ENCODE measurements at places on chromosomes 5 and 9.
A peak's percentile ranks its signal among the peaks of the same experiment; 100 is the strongest.

GRCh38 chr5:61279725-61280124 lies 52.3 kb upstream of the ZSWIM6 start:
- DNase-seq: no peak

GRCh38 chr9:20649381-20649780 lies 27.1 kb upstream of the MLLT3 start:
- DNase-seq: no peak

- no peak for DNase-seq
Observed at GRCh38 chr9:78582821-78583220, 285.9 kb downstream of the PSAT1 start.

GRCh38 chr5:148471379-148471778 lies 87.6 kb downstream of the FBXO38 start:
- no peak for DNase-seq

- no peak for DNase-seq
Observed at GRCh38 chr5:161378701-161379100, 167.8 kb downstream of the GABRB2 start.

DNA sequence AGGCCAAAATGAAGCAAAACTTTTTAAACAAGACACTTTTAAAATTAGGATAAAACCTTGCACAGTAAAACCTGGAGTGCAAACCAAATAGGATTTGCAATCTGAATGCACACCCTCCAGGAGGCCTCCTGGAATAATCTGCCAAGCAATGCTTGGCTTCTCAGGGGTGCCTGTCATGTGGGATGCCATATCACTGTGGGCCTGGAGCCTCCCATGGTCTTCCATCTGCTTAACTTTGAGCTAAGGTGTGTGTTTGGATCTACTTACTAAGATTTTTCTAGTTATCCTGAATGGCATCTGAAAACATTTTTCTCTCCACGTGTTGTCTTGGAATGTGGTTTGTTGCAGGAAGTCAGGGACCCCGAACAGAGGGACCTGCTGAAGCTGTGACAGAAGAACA lies 52.1 kb downstream of the RGS7BP start:
- no peak for DNase-seq

DNA sequence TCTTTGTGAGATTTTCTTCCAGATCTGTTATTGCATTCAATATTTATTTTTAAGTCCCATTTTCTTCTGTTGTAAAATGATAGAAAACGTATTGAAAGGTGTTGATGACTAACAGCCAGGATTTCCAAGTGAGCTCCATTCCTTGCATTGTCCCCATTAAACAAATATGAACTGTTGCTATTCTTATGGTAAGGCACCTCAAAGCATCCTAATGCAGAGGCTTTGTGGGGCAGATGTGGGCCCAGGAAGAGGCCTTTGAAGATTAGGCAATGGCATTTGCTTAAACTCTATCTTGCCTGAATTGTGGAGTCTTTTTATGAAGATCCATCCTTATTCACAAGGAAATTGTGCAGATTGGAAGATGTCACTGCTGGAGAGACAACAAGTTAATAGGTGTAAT lies 38.9 kb downstream of the NTRK2 start:
- no peak for DNase-seq

DNA sequence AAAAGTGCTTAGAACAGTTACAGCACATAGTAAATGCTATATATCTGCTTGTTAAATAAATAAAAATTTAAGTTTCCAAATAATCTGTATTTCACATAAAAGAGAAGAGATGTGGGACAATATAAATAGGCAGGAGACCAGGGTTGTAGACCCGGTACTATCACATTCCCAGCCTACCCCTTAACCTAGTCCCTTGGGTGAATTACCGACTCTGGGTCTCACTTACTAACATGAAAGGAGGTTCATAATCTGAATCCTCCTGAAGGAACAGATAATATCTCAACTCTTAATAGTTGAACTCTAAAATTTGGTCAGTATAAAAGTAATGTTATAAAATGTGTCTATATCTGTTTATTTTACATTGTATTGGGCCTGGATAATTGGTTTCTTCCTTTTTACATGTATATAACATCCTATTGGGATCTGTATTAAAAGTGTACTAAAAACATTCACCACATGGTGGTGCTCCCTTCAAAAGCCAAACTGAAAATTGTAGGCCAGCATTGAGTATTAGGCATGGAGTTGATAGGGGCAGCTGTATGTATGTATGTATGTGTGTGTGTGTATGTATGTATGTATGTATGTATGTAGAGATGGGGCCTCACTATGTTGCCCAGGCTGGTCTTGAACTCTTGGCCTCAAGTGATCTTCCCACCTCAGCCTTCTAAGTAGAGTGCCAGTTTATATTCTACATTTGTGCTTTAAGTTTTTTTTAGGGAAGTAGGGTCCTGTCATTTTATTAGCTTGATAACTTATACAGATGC lies 64.2 kb upstream of the ABL1 start:
- no peak for DNase-seq

DNA sequence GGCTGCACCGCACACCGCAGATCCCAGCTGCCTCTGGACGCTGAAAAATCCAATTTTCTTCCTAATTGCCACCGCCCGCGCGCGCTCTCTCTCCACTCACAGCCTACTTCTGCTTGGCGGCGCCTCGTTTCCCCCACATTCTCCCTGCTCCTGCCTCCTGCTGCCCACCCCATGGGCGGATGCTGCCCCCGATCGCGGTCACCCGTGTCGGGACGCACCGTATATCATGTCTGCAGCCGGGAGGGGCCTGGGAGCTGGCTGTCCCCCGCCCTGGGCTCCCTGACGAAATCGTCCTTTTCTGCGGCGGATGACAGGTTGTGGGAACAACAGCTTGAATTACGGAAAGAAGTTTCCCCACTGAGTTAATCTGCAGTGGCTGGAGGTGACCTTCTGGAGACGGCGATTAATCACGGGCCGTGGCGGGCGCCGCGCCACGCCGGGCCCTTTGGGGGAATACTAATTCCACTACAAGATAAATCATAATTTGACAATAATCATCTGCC lies 36.3 kb upstream of the PSD2 start:
- DNase-seq: no peak

DNA sequence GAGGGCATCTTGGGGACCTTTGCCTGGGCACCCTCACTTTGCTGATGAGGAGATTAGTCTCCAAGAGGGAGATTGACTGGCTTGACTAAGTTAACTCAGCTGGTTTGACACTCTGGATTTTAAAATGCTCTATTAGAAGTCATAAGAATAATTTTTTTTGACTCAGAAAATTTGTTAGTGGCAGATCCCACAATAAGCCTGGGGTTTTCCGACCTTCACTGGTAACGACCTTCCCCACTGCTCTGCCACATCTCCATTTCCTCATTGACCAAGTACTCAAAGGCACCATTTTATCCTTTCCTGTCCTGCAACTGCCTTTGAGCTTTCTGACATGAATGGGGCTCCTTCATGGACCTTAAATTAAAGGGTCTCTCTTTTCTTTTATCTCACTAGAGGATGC lies 67.0 kb downstream of the ARHGEF28 start:
- no peak for DNase-seq

GRCh38 chr5:174292348-174292747 lies 246.8 kb downstream of the NSG2 start:
- no peak for DNase-seq

DNA sequence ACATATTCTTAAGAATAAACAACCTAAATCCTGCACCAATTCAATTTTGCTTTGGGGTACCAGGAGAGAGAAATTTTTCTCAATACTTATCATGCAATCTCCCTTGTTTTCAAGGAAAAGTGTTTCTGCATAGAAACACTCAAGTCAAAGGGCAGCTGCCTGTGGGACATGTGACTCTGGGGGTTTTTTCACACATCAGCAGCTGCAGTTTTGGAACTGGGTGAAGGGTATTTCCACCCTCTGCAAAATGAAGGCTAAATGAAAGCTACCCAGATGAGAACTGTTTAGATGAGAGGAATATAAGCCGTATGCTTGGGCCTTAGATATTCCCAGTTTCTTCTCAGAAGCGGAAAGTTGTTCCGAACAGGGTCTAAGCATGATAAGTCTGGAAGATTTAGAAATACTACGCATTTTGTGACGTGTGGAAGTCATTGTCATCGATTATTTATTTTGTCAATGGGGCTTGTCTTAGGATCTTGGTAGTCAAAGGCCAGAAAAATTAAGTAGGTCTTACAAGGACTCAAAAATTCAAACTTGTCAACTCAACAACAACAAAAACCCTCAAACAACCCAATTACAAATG lies 64.3 kb upstream of the BOD1 start:
- DNase-seq: no peak

- no peak for DNase-seq
Observed at GRCh38 chr5:177304392-177305119, 957 bp downstream of the PRELID1 start.

- DNase-seq: no peak
Observed at GRCh38 chr5:56402266-56403220, 169.4 kb upstream of the ANKRD55 start.

DNA sequence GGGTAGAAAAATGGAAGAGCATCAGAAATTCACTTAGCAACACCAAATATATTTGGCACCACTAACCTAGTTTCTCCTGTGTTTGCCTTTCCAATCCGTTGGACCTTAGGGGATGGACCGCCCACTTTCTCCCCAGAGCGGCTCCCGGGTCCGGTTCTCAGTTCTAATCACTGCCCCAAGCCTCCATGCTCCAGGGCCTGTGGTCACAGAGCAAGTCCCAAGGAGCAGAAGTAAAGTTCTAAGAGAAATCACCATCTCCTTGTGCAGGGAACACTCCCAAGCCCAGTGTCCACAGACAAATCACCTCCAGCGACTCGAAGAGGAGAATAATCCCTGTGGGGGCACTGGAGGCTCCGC lies 728 bp upstream of the SLC1A1 start:
- DNase-seq: no peak

DNA sequence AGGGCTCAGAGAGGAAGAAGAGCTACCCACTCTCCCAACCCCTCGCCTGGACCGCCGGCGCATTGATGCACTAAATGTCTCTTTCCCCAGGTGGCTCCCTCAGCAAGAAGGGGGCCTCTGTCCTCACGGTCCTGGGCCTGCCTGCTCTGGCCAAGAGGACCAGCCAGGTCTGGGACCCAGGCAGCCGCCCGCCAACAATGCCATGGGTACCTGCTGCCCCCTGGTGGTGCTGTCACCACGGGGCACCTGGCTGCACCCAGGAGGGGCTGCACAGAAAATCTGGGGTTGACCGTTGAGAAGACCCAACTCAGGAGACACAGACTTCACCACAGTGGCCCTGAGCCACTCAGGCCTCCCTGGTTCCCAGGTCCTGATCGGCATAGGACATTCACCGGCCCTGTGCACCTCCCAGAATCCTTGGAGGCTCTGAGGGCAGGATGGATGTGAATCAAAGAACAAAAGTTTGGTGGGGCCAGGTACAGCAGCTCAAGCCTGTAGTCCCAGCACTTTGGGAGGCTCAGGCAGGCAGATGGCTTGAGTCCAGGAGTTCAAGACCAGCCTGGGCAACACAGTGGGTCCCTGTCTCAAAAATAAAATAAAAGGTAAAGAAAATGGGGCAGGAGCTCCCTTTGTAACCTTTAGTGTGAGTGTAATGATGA lies 2.4 kb upstream of the VAV2 start:
- DNase-seq: peak; percentile 62

- DNase-seq: no peak
Observed at GRCh38 chr9:18238254-18238653, 235.7 kb upstream of the ADAMTSL1 start.

GRCh38 chr9:113341712-113342410 lies 1.8 kb upstream of the WDR31 start:
- no peak for DNase-seq

- DNase-seq: no peak
Observed at GRCh38 chr5:2904399-2904798, 152.9 kb upstream of the IRX2 start.

GRCh38 chr5:123659495-123659894 lies 147.5 kb downstream of the CSNK1G3 start:
- no peak for DNase-seq

GRCh38 chr9:102975251-102975650 lies 19.9 kb upstream of the CYLC2 start:
- DNase-seq: no peak

DNA sequence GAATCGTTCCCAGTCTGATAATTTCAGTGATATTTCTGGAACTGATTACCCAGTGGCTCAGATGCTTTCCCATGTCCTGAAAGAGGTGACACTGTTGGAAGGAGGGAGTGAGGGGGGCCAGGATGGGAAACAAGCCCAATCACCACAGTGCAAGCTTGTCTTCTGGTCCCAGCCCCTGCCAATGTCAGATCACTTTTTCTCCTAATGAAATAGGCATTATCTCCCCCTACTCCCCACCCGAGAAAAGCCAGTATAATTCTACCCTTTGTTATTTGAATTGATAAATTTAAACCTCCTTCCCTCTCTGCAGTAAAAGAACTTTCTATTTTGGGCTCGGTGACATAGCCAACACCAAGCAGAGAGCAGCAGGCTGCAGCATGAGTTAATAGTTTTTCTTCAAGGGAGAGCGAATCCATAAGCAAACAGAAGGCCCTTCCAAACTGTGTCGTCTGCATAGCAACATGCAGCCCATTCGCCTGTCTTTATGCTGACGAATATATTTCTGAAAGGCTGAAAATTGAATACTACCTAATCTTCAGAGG lies 14.6 kb upstream of the PPP2CA start:
- DNase-seq: no peak

GRCh38 chr5:64971513-64971912 lies 202.8 kb downstream of the CWC27 start:
- no peak for DNase-seq

DNA sequence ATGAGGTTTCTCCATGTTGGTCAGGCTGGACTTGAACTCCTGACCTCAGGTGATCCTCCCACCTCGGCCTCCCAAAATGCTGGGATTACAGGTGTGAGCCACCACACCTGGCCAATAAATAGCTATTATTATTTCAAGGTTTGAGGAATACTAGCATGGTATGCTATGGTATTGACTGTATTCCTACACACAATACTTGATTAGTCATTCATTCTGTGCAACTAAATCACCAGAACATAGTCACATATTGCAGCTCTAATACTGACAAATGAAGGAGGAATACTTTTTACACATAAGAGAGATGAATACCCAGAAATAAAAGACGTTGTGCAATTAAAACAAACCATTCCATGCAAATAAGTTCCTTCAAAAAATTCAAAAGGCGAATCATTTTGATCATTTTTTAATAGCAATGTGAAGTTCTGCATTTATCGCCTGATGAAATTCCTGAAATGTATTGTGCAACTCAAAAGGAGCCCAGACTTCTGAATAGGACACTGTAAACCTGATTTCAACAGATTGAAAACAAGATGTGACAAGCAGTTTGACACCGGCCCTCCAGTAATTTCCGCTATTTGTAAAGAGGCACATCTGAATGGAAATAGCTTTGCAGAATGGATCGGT lies 687.4 kb upstream of the SEMA6A start:
- DNase-seq: no peak

DNA sequence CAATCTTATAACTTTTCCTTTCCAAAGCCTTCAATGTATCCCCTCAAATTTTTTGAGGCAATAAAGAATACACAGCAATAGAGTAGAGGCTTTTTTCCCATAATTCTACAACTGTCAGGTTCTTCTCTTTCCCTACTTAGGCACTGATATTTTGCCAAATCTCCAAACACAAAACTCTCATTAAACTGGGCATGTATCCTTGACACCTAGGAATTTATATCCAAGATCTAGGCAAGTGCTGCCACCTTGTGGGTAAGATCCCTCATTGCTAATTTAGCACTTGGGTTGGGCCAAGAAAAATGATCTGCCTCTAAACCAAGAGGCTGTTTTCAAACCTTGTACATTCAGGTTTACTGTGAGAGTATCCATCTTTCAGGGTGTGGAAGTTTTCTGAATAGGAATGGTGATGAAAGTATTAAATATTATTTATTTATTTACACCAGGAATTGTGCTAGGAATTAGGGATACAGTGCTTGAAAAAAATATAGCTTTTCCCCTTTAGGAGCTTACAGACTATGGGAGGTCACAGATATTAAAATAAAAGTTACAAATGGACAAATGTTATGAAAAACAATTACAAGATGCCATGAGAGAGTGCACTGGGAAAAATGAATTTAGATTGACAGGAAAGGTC lies 17.6 kb downstream of the TSTD2 start:
- DNase-seq: no peak
